ENCODE measurements at places on chromosomes 1 and 21.

- DNase-seq = peak; percentile 77
Observed at GRCh38 chr1:245859493-245860114, 647.5 kb downstream of the SMYD3 start.

DNA sequence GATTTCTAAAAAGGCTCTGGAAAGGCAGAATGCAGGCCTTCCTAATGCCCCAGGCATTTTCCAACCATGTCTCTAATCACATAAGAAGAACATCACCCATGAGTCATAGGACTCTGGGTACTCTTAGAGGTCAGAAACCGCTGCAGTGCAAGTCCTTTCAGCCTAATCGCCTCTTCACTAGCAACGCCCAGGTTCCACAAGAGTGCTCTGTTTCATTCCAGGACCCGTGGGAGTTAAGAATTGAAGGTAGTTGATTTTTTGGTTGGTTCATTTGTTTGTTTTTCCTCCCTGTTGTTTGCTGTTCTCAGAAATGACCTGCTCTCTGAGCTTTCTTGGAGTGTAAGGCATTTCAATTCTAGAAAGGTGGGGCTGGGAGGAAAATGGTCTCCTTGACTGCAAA, 123.2 kb downstream of the NR5A2 start:
- DNase-seq = peak; percentile 90

GRCh38 chr1:7186382-7187111, 401.3 kb downstream of the CAMTA1 start:
- DNase-seq = no peak

DNA sequence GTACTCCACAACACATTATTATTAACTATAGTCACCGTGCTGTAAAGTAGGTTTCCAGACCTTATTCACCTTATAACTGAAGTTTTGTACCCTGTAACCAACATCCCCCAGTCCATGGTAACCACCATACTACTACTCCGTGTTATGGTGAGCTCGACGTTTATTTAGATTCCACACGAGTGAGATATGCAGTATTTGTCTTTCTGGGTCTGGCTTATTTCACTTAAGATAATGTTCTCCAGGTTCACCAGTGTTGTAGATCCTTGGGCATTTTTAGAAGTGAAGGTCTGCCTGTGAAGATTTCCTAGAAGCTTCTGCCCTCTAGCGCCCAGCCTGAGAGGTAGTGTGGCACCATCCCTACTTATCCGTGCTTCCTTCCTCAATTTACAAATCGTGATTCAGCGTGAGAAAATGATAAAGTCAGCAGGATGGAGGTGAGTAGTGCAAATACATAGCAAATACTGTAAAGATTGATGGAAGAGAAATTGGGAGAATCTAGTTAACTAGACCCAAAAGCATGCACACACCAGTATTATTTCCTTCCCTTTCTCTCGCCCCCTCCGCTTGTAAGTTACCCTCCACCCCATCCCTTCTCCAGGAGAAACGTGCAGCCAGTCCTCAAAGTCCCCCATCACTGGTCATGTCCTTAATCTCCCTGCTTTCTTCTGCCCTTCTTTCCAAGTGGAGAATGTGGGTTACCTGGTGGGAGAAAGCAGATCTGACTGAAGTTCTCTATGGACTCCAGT, 36.0 kb upstream of the DISC1 start:
- peak; percentile 84 for DNase-seq

DNA sequence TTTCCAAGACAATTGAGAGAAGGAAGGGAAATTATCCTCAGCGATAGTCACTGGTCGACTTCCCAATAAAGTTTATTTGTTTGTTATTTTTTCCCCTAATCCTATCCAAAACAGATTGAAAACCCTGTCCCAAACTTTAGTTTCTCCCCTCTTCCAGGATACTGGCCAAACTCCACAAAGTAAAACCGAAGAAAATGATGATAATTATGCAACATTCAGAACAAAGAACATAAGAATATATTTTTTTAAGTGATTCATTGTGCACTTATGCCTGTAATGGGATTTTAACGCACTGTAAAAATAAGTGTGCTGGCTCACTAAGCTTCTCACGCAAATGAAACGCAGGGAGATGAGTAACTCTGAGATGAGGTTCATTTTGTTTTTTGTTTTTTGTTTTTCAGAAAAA, 6.0 kb downstream of the GLIS1 start:
- peak; percentile 93 for DNase-seq

- DNase-seq = no peak
Observed at GRCh38 chr1:230327892-230328284, 98.2 kb downstream of the PGBD5 start.

GRCh38 chr1:52702886-52703787, 5.0 kb upstream of the COA7 start:
- peak; percentile 94 for DNase-seq

DNA sequence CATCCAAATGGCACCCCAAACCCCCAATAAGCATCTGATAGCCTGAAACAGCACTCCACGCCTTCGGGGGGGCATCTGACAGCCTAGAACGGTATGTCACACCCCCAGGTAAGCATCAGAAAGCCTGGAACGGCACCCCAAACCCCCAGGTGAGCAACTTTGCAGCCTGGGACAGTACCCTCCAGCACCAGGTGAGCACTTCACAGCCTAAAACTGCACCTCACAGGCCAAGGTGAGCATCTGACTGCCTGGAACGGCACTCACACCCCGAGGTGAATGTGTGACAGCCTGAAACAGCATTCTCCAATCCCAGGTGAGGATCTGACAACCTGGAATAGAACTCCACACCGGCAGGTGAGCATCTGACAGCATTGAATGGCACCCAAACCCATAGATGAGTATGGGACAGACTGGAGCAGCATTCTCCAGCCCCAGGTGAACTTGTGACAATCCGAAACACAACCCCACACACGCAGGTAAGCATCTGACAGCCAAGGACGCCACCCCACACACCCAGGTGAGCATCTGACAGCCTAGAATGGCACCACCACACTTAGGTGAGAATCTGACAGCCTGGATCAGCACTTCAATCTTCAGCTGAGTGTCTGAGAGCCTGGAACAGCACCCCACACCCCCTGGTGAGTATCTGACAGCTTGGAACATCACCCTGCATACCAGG, 18.3 kb upstream of the MMEL1 start:
- no peak for DNase-seq

- DNase-seq = peak; percentile 99
Observed at GRCh38 chr1:7401814-7402547, 369.1 kb upstream of the VAMP3 start.

DNA sequence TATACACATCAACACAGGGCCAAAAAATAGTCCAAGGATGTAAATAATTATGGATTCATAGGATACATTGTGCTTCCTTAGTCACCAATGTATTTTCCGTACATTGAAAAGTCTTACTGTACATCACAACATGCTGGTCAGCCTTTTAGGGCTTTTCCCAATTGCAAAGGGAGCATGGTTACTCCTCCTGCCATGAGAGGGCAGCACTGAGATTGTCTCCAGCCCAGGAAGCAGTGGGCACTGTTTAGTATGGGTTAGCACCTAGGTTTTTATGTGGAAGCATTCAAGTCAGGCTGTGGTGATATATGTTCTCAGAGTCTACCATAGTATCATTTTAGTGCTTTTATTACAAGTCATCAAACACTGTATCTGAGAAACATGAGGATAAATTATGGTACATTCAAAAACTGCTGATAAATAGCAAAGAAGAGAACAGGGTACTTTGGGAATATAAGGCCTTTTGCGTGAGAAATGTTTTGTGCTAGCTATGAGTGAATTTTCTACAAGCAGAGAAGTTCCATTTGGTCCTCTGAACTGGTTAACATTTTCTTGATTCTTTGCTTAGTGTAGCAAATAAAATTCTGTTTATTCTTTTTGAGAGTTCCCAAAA, 34.0 kb downstream of the ST6GALNAC5 start:
- DNase-seq = peak; percentile 71

DNA sequence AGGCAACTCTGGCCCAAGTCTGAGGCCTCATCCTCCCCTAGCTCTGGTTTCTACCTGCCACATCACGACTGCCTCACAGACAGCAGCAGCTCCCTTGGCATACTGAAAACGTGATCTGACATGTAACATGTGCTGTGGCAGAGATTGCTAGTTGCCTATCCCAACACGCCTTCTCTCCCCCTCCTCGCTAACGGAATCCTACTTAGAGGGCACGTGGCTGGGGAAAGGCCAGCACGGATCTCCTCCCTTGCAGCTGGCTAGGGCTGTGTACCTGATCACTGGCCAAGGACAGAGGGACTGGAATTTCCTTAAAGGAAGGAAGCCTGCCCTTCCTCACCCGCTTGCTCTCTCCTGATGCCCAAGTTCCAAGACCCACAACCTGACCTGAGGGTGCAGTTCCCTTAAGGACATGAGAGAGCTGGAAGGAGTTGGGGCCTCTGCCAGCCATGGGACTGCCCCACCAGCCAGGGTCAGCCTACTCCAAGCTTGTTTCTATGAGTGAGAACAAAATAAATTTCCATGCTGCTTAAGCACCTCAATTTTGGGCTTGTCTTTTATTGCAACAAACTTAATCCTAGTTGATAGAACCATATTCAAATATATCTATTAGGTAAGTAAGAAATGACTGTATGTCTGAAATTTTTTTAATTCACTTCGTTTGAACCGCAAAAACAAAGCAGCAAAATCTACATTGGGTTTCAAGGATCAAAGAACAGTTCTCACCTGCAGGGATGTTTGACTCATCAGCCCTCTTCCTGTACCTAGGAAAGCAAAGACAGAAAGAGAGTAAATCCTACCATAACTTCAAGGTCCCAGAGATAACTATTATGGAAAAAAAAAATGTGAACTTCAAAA, 7.2 kb downstream of the SETD4 start:
- no peak for DNase-seq

DNA sequence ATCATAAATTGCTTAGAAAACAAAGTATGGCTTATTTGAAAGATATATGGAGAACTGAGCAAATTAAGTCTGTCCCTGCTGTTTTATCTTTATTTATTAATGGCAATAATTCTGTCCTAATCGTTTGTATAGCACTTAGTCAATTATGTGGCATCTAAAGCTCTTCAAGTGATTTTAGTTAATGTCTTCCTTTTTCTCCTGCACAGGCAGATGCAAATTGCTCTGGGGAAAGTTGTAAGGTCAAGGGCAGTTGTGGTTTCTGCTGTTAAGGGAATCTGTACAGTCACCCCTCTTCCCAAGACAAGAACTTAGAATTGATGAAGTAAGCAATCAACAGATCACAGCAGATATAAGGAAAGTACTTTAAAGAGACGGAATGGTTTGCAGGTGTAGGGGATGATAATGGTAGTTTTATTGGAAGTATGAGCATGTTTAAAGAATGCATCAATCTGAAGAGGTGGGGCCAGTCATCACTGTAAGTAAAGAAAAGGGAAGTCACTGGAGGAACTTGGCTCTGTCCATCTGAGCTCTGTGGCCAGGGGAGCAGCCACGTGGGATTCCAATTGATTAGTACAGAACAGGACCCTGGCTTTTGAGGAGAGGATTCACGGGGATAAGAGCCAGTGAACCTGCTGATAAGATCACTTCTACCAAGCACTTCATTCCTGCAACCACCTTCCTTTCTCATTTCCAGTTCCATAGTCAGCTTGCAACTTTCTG, 116.0 kb upstream of the KCNJ6 start:
- DNase-seq = no peak

DNA sequence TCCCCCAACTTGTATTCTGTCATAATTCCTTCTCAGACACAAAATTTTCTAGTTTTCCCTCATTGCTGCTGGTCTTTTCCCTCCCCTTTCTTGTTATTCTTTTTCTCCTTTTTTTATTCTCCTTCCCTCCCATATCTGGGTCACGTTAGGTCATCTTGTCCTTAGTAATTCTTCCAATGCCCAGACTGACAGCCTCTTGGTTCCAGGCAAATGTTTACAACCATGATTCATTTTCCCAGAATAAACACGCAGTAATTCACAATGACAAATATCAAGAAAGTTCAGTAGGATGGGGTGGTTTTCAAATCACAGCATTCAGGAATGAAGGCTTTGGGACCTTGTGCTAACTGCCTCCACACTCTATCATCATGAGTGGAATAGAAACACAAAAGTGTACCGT, 25.2 kb downstream of the NHLH2 start:
- no peak for DNase-seq

DNA sequence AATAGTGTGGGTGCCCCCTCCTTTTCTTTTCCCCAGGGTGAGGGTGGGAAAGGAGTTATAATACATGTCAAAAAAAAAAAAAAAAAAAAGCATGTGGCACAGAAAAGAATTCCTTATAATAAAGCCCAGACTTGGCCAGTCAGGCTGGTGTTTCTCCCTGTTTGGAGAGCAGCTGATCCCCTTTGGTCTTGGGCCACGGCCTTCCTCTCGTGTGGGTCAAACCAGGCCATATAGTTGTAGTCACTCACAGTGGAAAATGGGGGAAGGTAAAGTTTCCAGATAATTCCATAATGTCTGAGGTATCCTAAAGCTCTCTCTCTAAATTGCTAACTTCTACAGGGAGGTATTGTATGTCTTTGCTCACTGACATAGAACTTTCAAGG, 22.0 kb downstream of the CLIC6 start:
- no peak for DNase-seq

GRCh38 chr21:32414579-32415358, 2.3 kb downstream of the EVA1C start:
- peak; percentile 66 for DNase-seq

DNA sequence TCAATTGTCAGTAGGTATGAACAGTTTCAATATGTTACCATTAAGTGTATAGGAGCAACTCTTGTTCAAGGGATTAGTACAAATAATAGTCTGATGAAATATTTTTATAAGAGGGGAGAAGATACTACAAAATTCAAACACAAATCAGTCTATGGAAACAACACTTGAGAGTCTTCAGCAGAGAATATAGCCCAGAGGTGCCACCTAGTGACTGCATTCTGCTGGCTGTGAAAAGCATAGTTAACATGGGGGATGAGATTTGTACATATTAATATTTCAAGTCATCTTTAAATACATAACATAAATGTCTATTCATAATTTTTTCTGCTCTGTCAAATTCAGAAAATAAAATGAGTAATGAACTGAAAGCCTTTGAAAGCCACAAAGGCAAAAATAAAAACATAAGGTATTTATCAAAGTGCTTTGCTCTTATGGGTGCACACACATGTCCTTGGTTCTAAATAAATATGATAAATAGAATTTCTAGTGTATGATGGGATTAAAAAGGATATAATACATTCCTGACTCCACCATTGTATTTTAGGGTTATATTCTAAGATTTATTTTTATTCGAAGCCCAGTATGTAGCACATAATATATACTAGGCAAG, 440.9 kb upstream of the ZRANB2 start:
- peak; percentile 66 for DNase-seq

- DNase-seq = peak; percentile 55
Observed at GRCh38 chr1:97903626-97904025, 17.2 kb downstream of the DPYD start.

DNA sequence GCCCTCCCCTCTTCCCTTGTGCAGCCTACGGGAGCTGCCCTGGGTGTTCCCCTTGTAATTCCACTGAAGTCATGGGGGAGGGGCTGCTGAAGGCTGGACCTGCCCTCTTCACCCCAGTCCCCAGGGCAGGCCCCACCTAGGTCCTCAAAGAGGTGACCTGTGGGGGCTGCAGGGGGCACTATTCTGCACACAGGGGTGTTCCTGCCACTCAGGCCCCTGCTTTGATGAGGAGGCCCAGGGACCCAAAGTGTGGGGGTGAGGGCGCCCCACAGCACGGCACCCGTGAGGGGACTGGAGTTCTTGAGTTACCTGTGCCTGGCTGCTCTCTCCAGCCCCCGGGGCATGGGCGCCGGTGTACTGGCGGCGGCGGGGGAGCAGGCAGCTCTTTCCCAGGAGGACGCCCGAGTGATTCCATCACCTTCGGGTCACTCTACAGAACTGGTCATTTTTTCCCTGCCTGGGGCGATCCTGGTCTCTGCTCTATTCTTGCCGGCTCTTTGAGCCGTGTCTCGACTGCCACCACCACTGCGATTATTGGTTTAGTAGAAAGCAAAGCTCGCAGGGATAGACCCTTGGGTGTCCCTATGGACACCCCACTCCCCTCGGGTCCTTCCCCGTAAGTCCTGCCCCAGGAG, 6.9 kb upstream of the PRDM16 start:
- DNase-seq = peak; percentile 23

- DNase-seq = peak; percentile 50
Observed at GRCh38 chr1:156167536-156167935, 14.2 kb downstream of the SEMA4A start.

Measured in GM23248 (cell line).